Bronchial smooth muscle cell (primary cell): ENCODE measurements at places on chromosomes 5 and 9. TPM values are rescaled to one million over a fixed set of nuclear protein-coding genes. Genes with fewer than 3 reads are reported as not detected.

Gene KIF4B
- under 0.01 and 0.09 TPM in 2 replicates for total RNA-seq

Gene MAP1B
- 84.5 and 132 TPM in 2 replicates for total RNA-seq

Gene SLC6A18
- not detected in 2 replicates for total RNA-seq

Gene PTGR1
- total RNA-seq = 63.9 and 93.3 TPM in 2 replicates

Gene GLDC
- total RNA-seq = 0.09 and 0.16 TPM in 2 replicates

Gene PCDHAC2
- total RNA-seq = under 0.01 and 0.09 TPM in 2 replicates

Gene HNRNPA0
- 9.9 TPM in 2 replicates for total RNA-seq

Gene RMRP
- 67,158 and 134,448 TPM in 2 replicates for total RNA-seq

Gene ZNF474
- total RNA-seq = 0.09 and 0.16 TPM in 2 replicates

Gene ADRB2
- total RNA-seq = under 0.01 and 0.32 TPM in 2 replicates

Gene SPINK6
- total RNA-seq = not detected in 2 replicates

Gene HMMR
- total RNA-seq = 0.86 and 4.7 TPM in 2 replicates

Gene PRR16
- 1.6 and 5.2 TPM in 2 replicates for total RNA-seq

Gene RNF208
- total RNA-seq = 0.09 and 0.16 TPM in 2 replicates

Gene ANKRD34B
- not detected in 2 replicates for total RNA-seq
